ENCODE measurements at places on chromosomes 3 and 15.

GRCh38 chr15:90233387-90234095 is at the start of gene CIB1:
Gene CIB1, minus strand, starts transcription at chr15:90233941. Its CDS starts 56 bp downstream, at chr15:90233885.
- DNase-seq: peak; percentile 72

- no peak for DNase-seq
Measured at GRCh38 chr15:40714144-40714543, 19.2 kb downstream of the RAD51 start.

GRCh38 chr3:114831861-114832260 is 315.2 kb downstream of the ZBTB20 start:
- no peak for DNase-seq

DNA sequence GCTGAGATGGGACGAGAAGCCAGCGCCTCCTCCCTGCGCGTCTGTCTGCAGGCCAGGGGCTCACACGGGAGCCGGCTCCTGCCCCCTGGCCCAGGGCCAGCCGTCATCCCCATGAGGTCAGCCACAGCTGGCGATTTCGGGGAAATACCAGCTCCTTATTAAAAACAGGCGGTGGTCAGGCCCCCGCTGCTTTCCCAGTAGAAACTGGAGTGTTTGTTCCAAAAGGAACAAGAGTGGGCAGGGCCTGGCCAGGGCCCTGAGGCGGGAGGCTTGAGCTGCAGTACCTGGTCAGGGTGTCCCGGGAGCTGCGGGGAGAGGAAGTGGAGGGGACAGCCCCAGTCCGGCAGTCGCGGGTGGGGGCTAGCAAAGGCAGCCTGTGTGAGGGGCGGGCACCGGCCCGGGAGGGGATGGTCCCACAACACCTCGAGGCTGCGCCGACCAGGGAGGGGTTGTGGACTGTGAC is 17.8 kb downstream of the MYL3 start:
- peak; percentile 14 for DNase-seq

- DNase-seq: peak; percentile 99
Measured at GRCh38 chr3:104909198-104909597, 457.5 kb upstream of the ALCAM start.

GRCh38 chr3:156705761-156706616 is 31.6 kb downstream of the TIPARP start:
- DNase-seq: no peak

Measured in NCI-H1694 treated with DMSO at 0.1 percent for 48 hours (cell line).